Mammary epithelial cell (primary cell): ENCODE measurements at places on chromosomes 12 and 14. TPM values are rescaled to one million over a fixed set of nuclear protein-coding genes. Genes with fewer than 3 reads are reported as not detected.
A peak's percentile ranks its signal among the peaks of the same experiment; 100 is the strongest.

ARHGAP9 gene
- polyA plus RNA-seq = not detected

MYO1H gene
- not detected for polyA plus RNA-seq

METTL3 gene
- polyA plus RNA-seq = 69.3 TPM

DNA sequence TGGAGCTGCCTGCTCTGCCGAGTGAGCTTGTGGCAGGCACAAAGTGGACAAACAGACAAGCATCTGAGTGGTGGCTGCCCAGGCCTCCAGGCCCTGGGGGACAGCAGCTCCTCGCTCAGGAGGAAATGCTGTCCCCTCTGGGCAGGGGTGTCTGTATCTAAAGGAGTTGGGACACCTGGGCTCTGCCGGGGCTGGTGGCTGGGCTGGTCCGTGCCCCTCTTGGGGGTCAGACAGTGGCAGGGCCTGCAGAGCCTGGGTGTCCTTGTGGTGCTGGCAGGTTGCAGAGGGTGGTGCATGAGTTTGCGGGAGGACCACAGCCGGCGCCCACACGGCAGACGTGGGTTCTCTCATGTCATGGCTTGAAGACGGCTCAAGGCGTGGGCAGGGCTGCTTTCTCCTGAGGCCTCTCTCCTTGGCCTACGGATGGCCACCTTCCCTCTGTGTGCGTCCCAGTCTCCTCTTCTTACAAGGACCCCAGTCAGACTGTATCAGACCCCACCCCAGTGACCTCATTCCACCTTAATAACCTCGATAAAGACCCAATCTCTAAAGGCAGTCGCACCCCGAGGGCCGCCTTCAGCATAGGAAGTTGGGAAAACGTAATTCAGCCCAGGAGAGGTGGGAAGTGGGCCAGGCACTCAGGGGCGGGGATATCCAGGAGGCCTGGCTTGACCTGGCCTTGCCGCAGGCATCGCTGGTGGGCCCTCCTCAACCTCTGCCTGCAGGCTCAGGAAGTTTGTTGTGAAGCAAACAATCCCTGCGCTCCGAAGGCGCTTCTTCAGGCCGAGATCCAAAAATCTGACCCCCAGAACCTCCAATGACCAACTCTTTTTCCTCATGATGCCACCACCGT, 110.0 kb downstream of the KIF26A start:
- no peak for DNase-seq

GRCh38 chr14:92938235-92938875, 15.4 kb downstream of the CHGA start:
- DNase-seq = no peak

- no peak for DNase-seq
Observed at GRCh38 chr14:95835121-95835730, 41.4 kb upstream of the TUNAR start.

DNA sequence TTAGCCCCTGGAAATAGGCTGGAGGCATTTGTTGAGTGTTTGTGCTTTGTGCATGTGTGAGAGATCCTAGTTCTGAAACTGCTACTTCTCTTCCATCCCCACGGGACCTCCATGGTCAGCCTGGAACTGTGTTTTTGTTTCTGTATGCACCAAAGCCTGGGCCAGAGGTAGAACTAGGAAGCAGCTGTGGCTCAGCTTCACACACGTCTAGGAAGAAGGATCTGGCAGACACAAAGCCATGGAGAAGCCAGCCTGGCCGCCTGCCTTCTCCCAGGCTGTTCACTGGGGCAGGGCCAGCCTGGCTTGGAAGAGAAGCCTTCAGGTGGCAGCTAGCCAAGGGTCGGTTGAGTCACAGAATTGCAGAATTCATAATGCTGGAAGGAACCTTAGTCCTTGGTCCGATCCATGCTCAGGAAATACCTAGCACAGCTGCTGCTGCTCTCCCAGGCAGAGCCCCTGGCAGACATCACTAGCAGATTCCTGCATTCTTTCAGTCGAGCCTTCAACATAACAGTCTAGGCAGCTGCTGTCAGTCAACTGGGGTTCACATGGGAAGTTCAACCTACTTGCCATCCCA, 27.0 kb downstream of the RIN3 start:
- DNase-seq = peak; percentile 94

DNA sequence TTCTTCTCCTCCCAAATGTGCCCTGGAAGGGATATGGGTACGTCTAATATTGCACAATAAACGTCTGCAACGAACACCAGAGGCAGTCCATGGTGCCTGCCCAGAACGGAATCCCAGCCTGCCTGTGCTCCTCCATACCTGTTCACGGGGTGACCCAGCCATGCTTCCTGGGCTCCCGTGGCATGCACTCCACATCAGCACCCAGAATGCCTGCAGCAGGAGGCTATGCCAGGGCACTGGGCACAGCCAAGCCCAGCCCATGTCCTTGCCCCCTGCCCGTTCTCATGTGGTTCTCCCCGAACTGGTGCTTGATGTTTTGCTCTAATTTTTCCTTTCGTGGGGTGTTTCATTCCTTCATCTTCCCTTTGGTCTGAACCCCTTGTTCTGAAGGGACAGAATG, 404.3 kb downstream of the BCL11B start:
- DNase-seq = no peak

DNA sequence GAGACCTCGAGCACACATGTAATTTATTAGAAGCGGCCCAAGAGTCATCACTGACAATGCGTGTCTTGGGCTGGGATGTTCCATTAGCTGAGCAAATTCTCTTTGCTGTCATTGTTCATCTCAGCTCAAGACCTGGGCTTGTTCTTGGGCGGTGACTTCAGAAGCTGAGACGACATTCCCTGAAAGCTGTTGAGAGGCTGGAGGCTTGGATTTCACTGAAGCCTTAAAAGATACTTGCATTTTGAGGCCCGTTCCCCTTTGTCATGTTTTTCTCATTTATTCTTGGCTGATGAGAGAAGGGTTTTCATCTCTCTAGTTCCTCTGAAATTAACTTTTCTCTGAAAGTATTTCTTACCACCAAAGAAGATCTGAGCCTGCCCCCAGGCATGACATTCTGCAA, 16.6 kb upstream of the SUSD6 start:
- no peak for DNase-seq

DNA sequence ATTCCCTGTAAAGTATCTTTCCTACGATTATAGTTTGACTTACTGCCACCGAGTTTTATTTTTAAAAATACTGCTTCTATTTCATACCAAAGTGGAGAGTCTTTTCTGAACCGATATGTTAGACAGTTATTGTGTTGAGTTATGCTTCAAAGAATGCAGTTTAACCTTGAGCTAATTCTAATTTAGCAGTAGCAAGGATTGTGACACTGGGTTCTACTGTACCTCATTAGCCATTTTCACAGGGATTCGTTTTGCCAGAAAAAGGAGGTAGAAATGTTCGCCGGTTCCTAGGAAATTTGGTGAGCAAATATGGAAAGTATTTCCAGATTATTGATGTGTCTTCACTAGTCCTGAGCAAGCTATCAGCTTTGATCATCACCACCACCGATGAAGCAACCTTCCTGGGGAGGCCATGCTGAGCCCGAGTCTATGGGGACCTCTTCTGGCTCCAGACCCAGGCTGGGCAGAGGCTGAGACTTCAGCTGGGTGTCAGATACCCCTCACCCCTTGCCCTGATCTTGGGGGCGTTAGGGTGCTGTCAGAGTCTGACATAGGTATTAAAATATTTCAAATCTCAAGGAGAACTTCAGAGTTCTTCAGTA, 13.6 kb downstream of the GLRX5 start:
- no peak for DNase-seq

- no peak for DNase-seq
Observed at GRCh38 chr12:45580356-45580969, 149.0 kb upstream of the ARID2 start.

DNA sequence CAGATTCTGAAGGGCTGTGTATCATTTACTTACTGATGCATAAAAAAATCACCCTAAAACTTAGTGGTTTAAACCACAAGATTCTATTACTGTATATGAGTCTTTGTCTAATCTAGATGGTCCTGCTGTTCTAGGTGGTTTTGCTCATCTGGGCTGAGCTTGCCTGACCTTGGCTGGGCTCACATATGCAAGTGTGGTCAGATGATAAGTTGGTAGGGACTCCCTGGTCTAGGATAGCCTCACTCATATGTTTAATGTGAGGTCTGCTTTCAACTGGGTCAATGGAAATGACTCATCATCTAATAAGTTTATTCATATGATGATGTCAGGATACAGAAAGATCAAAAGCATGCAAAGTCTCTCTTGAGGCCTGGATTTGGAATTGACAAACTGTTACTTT, 887.8 kb downstream of the TRHDE start:
- no peak for DNase-seq

- no peak for DNase-seq
Observed at GRCh38 chr12:42468341-42468821, 121.2 kb downstream of the PRICKLE1 start.

- no peak for DNase-seq
Observed at GRCh38 chr14:58216544-58216943, 16.6 kb downstream of the ACTR10 start.

GRCh38 chr12:3019005-3019680, 58.0 kb upstream of the TSPAN9 start:
- DNase-seq = no peak

DNA sequence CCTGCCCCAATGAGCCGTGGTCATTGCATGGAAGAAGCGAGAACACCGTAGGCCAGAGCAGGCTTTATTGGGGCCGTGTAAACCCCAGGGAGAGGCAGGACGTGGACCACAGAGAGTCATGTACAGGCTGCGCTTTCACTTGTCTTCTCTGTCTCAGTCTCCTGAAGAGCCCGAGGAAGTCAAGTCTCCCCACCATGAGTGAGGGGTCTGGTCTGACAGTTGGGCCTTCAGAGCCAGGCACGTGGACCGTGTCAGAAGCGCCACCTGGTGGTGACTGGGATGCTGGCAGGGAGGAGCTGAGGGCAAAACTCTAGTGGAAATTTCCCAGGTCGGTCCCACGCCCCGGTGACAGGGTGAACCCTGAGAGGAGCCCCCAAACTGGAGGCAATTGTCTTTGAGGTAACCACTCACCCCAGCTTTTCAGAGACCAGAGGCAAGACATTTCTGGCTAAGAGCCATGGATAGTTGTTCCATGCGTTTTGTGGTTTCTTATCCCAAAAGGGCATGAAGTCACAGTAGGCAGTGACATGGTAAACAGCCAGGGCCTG, 17.4 kb downstream of the RPS6KL1 start:
- DNase-seq = peak; percentile 20

DNA sequence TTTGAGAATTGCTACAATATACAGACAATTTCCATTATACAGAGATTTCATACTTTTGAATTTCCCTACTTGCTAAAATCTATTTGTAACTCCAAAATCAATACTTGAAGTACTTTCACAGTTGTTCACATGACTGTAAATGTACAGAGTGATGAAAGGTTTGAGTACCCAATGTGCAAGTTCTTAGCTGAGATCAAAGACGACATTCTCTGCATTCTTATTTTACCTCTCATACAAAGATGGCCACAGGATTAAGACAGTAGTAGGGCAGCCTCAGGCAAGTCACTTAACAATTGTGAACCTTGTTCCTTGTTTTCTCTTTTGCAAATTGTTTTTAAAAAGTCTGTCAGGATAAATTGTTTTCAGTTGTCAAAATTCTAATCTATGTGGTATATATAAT, 255.9 kb upstream of the KITLG start:
- DNase-seq = peak; percentile 69

DNA sequence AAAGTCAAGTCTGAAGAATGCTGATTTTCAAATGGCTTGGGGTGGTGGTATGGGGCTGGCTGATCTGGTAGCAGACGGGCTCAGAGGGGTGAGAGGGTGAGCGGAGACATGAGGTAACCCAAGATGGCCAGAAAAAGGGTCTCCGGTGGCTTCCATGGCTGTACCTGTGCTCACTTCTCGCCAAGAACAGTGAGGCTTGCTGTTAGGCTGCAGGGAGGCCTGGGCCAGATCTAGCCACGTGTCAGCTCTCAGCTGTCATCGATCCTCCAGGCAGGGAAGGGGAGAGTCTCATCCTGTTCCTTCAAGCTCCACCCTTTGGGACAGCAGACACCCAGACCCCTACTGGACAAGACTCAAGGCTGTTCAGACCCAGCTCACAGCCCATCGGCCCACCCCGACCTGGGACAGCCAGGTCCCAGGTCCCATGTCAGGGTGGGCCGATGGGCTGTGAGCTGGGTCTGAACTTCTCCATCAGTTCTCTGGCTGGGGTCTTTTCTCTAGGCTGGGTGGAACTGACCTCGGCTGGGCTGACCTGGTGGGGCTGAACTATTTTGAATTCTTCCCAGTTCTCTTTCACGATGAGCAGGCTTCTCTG, 9.0 kb downstream of the LRTM2 start:
- no peak for DNase-seq

DNA sequence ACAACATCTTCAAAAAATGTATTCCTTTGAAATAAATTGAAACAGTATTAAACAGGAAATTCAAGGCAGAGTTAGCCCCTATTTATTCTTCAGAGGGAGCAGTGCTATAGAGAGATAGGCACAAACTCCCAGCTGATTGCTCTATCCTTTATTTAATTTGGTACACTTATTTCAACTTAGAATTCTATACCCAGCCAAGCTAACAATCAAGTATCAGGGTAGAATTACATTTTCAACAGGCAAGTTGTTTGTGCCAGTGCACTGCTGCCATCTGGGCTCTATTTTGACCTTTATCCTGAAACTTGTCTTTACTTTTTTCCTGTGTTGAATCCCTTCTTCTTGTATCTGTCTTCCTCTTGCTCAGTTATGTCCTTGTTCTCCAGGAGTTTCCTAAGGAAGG, 159.2 kb downstream of the STXBP6 start:
- no peak for DNase-seq
